ENCODE measurements at places on chromosomes 12 and 14. TPM values are rescaled to one million over a fixed set of nuclear protein-coding genes. Genes with fewer than 3 reads are reported as not detected.

GRCh38 chr14:102007916-102008418, 43.6 kb downstream of the DYNC1H1 start:
- DNase-seq, result no peak

DNA sequence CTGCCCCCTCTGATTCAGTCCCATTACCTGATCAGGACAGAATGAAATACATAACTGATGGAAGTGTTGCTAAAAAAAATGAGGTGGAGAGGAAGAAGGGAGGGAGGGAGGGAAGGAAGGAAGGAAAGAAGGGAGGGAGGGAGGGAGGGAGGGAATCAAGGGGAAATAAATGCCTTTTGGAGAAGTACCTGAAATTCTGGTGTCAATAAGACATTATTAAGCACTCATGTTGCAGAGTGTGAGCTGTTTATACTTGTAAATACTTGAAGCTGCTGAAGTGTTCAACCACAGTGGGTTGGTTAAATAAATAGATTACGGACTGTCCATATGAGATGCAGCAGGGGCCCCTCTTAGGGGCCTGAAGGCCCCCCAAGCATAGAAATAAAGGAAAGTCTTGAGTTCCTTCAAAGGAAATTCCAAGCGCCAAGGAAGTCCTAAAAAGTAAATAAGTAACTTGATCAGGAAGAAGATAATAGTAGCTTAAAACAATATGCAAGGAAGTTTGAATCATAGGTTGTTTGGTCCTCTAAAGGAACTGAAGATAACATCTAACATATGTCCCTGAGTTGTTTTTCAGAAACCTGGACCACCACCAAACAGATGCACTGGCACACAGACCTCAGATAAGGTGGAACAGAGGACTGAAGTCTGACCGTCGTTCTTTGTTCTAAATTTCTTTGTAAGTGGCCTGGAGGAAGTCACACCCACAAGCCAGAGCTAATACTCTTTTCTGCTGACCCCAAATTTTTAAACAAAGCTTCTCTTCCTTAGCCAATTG, 110.8 kb downstream of the SEC23A start:
- DNase-seq, result no peak

The RTN1 gene
- total RNA-seq, result 3.9 TPM

DNA sequence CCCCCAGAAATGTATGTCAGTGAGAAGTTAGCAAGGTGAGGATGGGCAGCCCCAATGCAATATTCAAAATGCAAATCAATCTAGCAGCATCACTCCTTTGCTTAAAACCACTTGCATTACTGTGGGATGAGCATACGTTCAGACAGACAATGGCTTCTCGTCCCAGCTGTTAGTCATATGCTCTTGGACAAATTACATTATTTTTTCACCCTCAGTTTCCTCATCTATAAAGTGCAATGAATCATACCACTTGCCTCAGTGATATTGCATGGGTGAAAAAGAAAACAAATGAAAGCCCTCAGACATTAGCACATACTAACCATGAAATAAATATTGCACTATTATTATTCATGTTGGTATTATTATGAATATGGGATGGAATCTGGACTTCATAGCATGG, 132.3 kb downstream of the C12orf75 start:
- DNase-seq, result no peak

GRCh38 chr12:62484233-62484632, 17.6 kb downstream of the MON2 start:
- no peak for DNase-seq

DNA sequence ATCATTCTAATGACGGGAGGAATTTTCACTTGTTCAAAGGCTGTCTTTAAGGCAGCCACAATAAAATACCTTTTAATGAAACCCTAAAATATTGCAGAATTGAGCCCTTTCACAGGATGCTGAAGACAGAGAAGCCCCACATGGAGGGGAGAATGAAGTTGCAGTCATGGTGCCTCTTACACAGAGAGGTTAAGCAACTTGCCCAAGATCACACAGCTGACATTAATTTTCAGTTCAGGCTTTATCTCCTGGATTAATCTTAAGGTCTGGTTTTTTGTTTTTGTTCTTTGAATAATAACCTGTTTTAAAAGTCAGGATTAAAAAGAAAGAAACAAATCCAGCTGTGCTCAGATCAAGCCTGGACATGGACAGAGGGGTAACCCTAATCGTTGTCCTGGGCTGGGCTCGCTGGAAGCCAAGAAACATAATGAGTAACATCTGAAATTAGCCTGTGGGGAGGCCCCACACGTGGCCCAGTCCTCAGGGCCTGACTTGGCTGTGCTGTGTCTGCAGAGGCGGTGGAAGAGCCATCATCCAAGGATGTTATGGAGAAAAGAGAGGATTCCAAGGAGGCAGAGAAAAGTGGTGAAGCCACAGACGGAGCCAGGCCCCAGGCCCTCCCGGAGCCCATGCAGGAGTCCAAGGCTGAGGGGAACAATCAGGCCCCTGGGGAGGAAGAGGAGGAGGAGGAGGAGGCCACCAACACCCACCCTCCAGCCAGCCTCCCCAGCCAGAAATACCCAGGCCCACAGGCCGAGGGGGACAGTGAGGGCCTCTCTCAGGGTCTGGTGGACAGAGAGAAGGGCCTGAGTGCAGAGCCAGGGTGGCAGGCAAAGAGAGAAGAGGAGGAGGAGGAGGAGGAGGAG, 8.0 kb downstream of the CHGA start:
- DNase-seq, result no peak

DNA sequence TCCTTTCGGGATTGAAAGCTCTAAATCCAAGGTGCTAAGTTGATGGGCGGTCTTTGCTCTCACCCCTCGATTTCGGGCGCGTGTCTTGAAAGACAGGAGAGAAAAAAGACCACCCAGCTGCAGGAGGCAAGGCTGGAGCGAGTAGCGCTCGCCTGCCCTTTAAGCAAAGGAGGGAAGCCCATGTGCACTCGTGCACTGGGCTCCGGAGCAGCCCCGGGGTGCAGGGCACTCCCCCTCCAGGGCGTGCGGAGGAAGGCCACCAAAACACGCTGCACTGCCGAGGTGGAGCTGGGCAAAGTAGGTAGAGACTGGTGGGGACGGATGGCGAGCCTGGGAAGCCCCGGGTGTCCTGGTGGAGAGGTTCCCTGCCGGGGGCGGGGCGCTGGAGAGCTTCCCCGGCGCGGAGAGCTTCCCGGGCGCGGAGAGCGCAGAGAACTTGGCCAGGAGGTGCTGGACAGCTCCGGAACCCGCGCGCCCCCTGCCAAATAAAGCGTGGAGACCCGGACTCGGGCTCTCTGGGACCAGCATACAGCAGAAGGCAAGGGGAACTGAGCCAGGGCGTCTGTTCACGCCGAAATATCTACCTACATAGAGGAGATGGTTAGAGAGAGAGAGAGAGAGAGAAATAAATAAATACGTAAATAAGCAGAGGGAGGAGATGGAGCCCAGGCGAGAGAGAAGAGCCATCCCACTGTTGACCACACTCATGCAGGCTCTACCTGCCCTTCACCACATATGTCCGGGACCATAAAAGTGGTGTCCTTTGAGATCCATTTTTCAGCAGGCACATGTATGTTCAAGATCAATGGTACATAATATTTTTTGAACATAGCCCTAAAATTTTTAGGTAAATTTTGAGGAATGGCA, 662 bp upstream of the NELL2 start:
- no peak for DNase-seq

DNA sequence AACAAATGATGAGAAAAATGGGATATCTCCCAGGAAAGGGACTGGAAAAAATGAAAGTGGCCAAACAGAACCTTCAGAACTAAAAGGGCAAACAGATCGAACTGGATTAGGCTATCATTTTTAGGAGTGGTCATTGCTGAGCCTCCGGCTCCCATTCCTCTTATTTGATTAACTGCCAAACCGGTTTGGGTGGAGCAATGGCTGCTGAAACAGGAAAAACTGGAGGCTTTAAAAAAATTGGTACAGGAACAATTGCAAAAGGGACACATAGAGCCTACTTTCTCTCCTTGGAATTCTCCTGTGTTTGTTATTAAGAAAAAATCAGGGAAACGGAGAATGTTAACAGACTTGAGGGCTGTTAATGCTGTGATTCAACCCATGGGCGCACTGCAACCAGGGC, 49.7 kb downstream of the TNFAIP2 start:
- no peak for DNase-seq

The LRP10 gene
- 170 TPM for total RNA-seq

- no peak for DNase-seq
These were observed 17.2 kb upstream of the ARID4A start for GRCh38 chr14:58280954-58281787.

GRCh38 chr12:81206429-81206828, 128.6 kb downstream of the ACSS3 start:
- no peak for DNase-seq

DNA sequence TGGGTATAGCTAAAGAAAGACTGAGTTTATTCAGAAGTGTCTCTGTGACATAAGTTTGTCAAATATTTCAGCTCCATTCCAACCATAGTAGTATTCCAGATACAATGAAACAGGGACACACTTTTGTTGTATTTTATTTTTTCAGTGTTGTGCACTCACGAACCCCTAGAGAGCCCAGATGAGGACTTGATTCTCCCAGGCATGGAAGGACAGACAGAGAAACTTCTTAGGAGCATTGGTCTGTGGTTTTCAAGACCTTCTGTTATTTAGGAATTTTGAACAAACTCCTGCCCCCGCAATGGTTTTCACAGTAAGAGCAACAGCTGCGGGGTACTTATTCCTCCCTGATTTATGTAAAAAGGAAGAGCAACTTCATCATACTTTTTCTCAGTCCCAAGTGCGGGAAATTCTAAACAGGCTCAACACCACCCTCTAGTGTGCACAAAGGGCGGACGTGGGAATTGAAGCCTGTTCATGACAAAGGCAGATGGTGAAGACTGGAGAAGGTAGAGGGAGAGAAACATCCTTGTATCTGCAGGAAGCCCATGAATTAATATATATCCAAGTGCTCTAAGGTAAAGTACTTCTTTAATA, 147.6 kb downstream of the PAH start:
- peak; percentile 65 for DNase-seq

The SIX4 gene
- 0.60 TPM for total RNA-seq

GRCh38 chr12:121575952-121576625, 4.7 kb downstream of the KDM2B start:
- DNase-seq, result no peak

The NAV3 gene
- 20.9 TPM for total RNA-seq

The HRK gene
- total RNA-seq, result not detected

DNA sequence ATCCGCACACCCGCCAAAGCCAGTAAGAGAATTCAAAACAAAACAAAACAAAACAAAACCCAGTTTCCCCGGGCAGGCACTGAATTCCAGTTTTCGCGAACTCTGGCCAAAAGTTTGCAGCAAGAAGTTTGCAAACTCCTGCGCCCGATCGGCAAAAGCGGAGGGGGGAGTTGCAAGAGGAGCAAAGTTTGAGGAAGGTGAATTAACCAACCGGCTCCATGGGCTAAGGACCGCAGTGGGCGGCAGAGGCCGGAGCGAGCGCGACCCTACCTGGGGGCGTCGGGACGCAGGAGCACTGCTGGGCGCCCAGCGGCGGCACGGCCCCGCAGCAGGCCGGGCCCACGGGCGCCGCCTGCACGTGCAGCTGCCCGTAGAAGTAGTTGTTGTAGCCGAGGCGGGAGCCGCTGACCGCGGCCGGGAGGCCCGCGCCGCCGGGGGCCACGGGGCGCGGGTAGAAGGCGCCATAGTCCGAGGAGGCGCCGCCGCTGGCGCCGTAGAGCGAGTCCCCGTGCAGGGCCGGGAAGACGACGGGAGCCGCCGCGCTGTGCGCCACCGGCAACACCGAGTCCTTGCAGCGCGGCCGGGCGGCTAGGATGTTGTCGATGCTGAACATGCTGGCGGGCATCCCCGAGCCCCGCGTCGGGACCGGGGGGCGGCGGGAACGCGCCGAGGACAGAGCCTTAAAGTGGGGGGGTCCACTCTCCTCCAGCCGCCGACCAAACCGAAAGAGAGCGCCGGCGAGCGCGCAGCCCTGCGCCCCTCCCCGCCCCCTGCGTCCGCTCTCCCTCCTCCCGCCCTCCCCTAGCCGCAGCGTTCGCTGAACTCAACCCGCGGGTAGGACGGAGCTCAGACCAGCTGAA, at the start of gene GSC:
GSC (minus strand) TSS at position 723 of the 860 bp plus-strand sequence; CDS start at position 625, 98 bp downstream.
- DNase-seq, result no peak

- DNase-seq, result no peak
These were observed 8.4 kb upstream of the EID3 start for GRCh38 chr12:104294927-104295668.

The ACOT6 gene
- 0.91 TPM for total RNA-seq

DNA sequence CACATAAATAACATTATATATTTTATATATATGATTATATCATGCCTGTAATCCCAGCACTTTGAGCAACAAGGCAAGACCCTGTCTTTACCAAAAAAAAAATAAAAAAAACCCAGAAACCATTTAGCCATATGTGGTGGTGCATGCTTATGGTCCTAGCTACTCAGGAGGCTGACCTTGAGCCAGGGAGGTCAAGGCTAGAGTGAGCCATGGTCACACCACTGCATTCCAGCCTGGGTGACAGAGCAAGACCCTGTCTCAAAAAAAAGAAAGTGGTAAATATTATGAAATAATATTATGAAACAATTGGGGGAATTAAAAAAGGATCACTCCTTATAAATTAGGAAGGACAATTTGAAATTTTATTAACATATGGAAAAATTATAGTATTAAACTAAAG, 16.0 kb downstream of the RAD51B start:
- DNase-seq, result no peak

DNA sequence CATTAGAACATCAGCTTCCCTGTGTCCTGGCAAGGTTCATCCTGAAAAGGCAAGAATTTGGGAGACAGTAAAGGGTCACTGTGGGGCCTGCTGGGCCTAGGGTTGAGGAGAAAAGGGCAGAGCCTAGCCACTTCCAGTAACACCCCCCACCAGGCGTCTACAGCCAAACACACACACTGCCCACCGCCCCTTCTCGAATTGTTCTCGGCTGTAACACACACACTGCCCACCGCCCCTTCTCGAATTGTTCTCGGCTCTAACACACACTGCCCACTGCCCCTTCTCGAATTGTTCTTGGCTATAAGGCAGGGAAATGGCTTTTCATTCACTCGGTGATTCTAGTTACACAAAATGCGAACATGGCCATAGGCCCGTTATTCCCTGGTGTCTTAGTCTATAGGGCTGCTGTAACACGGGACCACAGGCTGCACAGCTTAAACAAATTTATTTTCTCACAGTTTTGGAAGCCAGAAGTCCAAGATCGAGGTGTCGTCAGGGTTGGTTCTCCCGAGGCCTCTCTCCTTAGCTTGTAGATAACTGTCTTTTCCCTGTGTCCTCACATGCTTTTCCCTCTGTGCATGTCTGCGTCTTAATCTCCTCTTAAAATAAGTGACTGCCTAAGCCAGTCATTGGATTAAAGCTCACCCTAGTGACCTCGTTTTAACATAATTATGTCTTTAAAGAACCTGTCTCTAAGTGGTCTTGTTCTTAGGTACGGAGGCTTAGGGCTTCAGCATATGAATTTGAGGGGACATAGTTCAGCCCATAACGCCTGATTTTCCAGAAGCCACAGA, 171.0 kb downstream of the ADGRD1 start:
- DNase-seq, result peak; percentile 65
